Endodermal cell (in vitro differentiated cells): ENCODE measurements at places on chromosomes 12 and 14. TPM values are rescaled to one million over a fixed set of nuclear protein-coding genes. Genes with fewer than 3 reads are reported as not detected.
A peak's percentile ranks its signal among the peaks of the same experiment; 100 is the strongest.

SUDS3 gene
- 35.7 to 57.9 TPM (median 57.6 TPM) in 3 replicates for total RNA-seq

GNG2 gene
- 41.5 and 51.6 TPM in 2 replicates for total RNA-seq

KRT5 gene
- total RNA-seq, result not detected in 3 replicates

CD27 gene
- total RNA-seq, result 0.44 TPM in 1 of 2 replicates, not detected in the other

MYF5 gene
- not detected in 3 replicates for total RNA-seq

HRK gene
- 1.3 to 1.7 TPM (median 1.4 TPM) in 3 replicates for total RNA-seq

GUCY2C gene
- 0.54 to 1.4 TPM (median 1.0 TPM) in 3 replicates for total RNA-seq

GRCh38 chr12:51185171-51185717 lies 12.3 kb upstream of the TFCP2 start:
- no peaks in the 10 kb centered on the region for H3K27me3 ChIP-seq
- DNase-seq, result no peak
- H3K27ac ChIP-seq, result no peak overlapping the region
- H3K4me1 ChIP-seq, result peaks cover 5% of the 10 kb centered on the region
- no peaks in the 10 kb centered on the region for H3K36me3 ChIP-seq

- no peaks in the 10 kb centered on the region for H3K27me3 ChIP-seq
- no peak overlapping the region for H3K4me3 ChIP-seq
- H3K4me1 ChIP-seq, result no peaks in the 10 kb centered on the region
- DNase-seq, result no peak
Observed at GRCh38 chr14:50791201-50791600, 39.8 kb downstream of the NIN start.

- DNase-seq, result peak; percentile 60
- no peak overlapping the region for H3K4me3 ChIP-seq
- no peak overlapping the region for H3K27ac ChIP-seq
Observed at GRCh38 chr14:62759796-62760195, 285.5 kb downstream of the KCNH5 start.

DNA sequence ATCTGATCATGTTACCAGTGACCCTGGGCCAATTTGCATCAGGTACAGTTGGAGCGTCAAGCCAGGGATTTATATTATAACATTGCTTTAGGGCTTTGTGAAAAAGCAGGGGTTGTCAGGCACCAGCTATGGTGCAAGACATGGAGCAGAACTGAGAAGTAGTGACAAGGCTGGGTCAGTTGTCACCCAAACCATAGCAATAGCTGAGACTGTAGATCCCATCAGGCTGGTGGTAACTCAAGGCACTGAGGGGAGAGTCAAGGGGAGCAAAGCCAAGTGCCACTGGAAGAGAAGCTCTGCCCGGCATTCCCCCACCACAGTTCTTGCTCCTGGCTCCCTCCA lies 16.9 kb downstream of the BCL2L14 start:
- peak; percentile 41 for DNase-seq
- no peaks in the 10 kb centered on the region for H3K36me3 ChIP-seq
- no peak overlapping the region for H3K4me3 ChIP-seq
- H3K4me1 ChIP-seq, result no peaks in the 10 kb centered on the region
- no peaks in the 10 kb centered on the region for H3K27me3 ChIP-seq

DNA sequence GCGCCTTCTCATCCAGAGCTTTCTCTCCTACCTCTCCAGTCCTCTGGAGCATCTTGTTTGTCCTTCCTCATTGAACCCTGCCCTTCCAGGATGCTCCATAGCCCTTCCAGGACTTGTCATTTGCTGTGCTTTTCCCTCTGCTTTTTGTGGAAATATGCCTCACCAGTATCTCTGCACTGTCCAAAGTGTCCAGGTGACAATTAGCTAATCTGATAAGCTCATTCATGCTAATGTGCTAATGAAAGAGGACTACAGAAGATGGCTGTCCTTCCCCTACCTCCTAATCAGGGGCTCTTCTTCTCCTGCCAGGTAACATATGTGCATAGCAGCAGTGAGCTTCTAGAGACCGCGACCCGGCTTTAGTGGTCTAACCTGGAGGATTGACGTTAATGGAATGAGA lies 58.4 kb upstream of the OTX2 start:
- H3K27ac ChIP-seq, result no peak overlapping the region
- peak; percentile 33 for DNase-seq
- H3K27me3 ChIP-seq, result no peaks in the 10 kb centered on the region
- H3K4me1 ChIP-seq, result no peaks in the 10 kb centered on the region
- H3K36me3 ChIP-seq, result no peaks in the 10 kb centered on the region
- H3K4me3 ChIP-seq, result no peak overlapping the region

- H3K27me3 ChIP-seq, result no peaks in the 10 kb centered on the region
- no peak overlapping the region for H3K27ac ChIP-seq
- H3K4me1 ChIP-seq, result no peaks in the 10 kb centered on the region
- no peak for DNase-seq
- H3K36me3 ChIP-seq, result no peaks in the 10 kb centered on the region
Observed at GRCh38 chr14:51318813-51319597, 79.0 kb downstream of the TMX1 start.

- no peak for DNase-seq
- H3K4me3 ChIP-seq, result no peak overlapping the region
- no peak overlapping the region for H3K27ac ChIP-seq
- peaks cover 4% of the 10 kb centered on the region for H3K36me3 ChIP-seq
- no peaks in the 10 kb centered on the region for H3K27me3 ChIP-seq
Observed at GRCh38 chr14:101849125-101849524, 87.6 kb downstream of the PPP2R5C start.

DNA sequence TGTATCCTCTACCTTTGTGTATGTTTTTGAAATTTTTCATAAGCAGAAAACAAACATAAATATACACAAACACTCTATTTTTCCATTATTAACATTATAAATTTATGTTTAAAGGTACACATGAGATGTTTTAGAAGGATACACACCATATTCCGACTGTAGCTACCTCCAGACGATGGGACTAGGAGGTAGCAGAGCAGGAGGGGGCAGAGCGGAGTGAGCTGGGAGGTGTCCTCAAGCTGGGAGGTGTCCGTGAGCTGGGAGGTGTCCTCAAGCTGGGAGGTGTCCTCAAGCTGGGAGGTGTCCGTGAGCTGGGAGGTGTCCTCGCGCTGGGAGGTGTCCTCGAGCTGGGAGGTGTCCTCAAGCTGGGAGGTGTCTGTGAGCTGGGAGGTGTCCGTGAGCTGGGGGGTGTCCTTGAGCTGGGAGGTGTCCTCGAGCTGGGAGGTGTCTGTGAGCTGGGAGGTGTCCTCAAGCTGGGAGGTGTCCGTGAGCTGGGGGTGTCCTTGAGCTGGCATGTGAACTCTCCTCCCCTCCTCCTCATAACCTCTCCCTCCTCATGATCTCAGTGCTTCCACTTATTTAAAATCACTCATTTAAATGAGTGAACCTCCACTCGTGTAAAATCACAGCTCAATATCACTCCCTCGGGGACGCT lies 346.9 kb upstream of the SFSWAP start:
- peaks cover 19% of the 10 kb centered on the region for H3K27me3 ChIP-seq
- no peak overlapping the region for H3K27ac ChIP-seq

DNA sequence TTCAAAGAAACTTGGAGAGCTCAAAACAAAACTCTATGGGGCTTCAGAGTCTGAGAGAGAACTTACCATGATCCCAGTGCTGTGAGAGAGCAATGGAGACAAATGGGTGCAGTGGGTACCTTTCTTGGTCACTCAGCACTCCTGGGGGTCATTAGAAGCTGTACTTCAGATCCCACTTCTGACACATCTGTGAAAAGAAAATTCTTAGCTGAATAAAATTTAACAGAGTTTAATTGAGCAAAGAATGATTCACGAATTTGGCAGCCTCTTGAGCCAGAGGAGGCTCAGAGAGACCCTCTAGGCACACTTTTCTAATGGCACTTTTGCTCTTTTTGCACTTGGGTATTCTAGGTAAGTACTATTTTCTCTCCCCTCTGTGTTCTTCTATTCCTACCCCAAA lies 96.8 kb upstream of the SYT10 start:
- H3K27ac ChIP-seq, result no peak overlapping the region
- H3K4me1 ChIP-seq, result no peaks in the 10 kb centered on the region

GRCh38 chr12:32906399-32907165 lies 10.0 kb upstream of the PKP2 start:
- no peak overlapping the region for H3K27ac ChIP-seq
- no peaks in the 10 kb centered on the region for H3K27me3 ChIP-seq
- H3K36me3 ChIP-seq, result no peaks in the 10 kb centered on the region
- DNase-seq, result no peak
- no peak overlapping the region for H3K4me3 ChIP-seq

DNA sequence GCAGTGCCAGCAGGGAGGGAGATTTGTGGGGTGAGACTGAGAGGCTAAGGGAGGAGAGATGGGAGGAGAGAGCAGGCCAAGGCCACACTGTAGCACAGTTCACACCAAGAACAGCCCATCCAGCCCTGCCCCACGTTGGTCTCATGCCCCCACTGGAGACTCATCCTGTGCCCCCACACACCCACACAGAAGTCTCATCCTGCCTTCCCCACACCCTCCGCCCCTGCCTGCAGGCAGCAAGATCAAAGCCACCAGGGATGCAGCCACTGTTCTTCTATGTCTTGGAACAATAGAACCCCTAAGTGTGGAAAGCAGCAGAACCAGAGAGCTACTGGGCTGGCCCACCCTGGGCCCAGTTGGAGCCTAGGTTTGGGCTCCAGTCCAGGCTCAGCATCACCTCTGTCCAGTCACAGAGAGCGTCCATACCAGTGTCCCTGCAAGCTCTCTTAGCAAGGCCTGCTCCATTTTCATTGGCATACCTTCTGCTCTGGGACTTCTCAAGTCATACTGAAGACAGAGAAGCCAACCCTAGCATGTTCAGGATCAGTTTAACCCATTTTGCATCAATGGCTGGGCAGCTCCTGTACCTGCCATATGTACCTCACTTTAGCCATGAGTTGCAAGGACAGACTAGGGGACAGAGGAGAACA lies 31.7 kb upstream of the HDAC7 start:
- DNase-seq, result peak; percentile 67
- H3K27ac ChIP-seq, result no peak overlapping the region
- H3K4me1 ChIP-seq, result peaks cover 12% of the 10 kb centered on the region
- H3K36me3 ChIP-seq, result no peaks in the 10 kb centered on the region

DNA sequence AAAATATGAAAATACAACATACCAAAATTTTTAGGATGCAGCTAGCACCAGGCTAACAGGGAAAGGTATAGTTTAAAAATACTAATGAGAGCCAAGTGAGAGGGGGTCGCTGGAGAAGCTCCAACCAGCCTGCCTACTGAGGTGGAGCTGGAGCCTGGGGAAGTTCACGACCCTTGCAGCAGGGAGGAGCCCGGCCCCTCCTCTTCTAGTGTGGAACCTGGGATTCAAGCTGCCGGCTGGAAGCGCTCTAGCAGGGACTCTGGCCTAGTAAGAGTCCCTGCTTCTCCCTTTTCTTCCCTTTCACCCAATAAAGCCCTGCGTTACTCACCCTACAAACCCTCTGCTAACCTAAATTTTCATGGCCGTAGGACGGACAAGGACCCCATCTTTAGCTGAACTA lies 5.0 kb upstream of the KCNK13 start:
- H3K27ac ChIP-seq, result no peak overlapping the region
- H3K4me3 ChIP-seq, result no peak overlapping the region
- H3K27me3 ChIP-seq, result peaks cover 41% of the 10 kb centered on the region
- H3K36me3 ChIP-seq, result no peaks in the 10 kb centered on the region
- peak; percentile 66 for DNase-seq

GRCh38 chr14:105316968-105317510 lies 2.5 kb downstream of the PACS2 start:
- H3K27me3 ChIP-seq, result no peaks in the 10 kb centered on the region
- no peak overlapping the region for H3K4me3 ChIP-seq
- H3K36me3 ChIP-seq, result no peaks in the 10 kb centered on the region
- no peak overlapping the region for H3K27ac ChIP-seq

DNA sequence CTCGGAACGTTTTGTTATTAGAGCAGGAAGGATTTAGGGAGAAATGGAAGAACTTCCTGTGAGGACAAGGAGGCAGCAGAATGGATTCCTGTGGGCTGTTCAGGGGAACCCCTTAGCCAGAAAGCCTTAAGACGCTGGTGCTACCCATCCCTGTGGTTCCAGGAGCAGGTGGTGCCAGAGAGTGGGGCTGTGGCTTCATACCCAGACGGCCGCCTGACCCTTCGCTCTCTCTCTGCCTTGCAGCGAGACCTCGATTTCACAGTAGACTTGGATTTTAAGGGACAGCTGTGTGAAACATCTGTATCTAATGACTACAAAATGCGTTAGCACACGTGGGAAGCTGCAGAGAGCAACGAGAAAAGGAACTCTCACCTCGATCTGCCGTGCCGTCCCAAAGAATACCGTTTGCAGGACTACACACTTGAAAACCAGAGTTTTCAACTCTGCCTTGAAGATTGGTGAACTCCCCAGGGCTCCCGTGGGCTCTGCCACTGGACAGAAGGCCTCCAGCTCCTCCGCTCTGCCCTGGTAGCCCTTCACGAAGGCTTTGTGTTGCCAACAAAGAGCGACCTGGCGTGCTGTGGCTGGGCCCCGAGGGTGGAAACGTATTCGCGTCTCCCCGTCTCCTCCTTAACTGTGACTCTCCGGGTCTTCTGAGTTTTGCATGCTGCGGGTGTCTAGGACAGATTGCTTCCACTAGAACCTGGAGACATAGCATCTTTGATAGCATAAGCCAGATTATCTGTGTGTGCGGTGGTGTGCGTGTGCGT lies 102.0 kb downstream of the PRMT8 start:
- H3K36me3 ChIP-seq, result no peaks in the 10 kb centered on the region
- peaks cover 8% of the 10 kb centered on the region for H3K4me1 ChIP-seq
- no peaks in the 10 kb centered on the region for H3K27me3 ChIP-seq
- no peak overlapping the region for H3K27ac ChIP-seq
- H3K4me3 ChIP-seq, result no peak overlapping the region

- H3K27ac ChIP-seq, result peak overlapping the region; percentile 97
- peaks cover 5% of the 10 kb centered on the region for H3K36me3 ChIP-seq
- no peaks in the 10 kb centered on the region for H3K27me3 ChIP-seq
- peak overlapping the region; percentile 87 for H3K4me3 ChIP-seq
Observed at GRCh38 chr12:22626406-22626805, 1.4 kb downstream of the ETNK1 start.

DNA sequence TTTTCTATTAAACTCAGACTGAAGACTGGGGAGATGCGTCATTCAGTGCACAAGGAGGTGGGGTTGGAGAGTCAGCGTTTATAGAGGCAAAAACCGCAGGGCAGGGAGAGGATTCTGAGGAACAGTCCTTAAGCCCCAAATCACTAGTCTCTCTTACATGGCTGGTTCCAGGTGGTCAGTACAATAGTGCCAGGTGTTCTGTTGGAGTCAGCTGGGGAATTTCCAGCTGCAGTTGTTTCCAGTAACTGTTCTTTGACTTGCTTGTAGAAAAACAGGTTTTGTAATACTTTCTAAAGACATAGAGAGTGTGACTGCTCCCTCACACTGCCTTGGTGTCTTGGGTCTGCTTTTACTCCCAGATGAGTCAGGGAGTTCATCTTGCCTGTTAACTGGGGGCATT lies 192.2 kb downstream of the TMTC3 start:
- H3K4me1 ChIP-seq, result no peaks in the 10 kb centered on the region
- H3K27me3 ChIP-seq, result no peaks in the 10 kb centered on the region
- H3K4me3 ChIP-seq, result no peak overlapping the region
- H3K36me3 ChIP-seq, result no peaks in the 10 kb centered on the region
- no peak for DNase-seq
